MV-4-11 (cell line): ENCODE measurements at places on chromosomes 7 and 10.

GRCh38 chr10:26438534-26439341 lies 597 bp downstream of the APBB1IP start:
- DNase-seq, result peak; percentile 63

DNA sequence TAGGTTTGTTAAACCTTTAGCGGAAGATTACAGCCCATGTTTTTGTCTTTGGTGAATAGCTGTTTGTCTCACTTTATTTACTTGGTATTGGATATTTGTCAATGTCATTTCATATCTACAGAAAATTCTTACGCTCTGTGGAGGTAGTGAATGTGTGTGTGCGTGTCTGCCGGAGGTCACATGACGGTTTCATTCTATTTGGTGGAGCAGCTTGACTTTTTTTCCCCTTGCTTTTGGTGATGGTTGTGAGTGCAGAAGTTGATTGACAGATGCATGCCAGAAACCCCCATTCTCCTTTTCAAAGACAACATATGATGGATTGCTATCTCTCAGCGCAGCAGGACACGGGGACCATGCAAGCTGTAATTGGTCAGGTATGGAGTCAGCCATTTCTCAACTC lies at the start of gene POU6F2:
Gene POU6F2 (plus strand): TSS at position 225 of the 400 bp plus-strand sequence. CDS start 45 bp downstream, at position 270.
- DNase-seq, result no peak

DNA sequence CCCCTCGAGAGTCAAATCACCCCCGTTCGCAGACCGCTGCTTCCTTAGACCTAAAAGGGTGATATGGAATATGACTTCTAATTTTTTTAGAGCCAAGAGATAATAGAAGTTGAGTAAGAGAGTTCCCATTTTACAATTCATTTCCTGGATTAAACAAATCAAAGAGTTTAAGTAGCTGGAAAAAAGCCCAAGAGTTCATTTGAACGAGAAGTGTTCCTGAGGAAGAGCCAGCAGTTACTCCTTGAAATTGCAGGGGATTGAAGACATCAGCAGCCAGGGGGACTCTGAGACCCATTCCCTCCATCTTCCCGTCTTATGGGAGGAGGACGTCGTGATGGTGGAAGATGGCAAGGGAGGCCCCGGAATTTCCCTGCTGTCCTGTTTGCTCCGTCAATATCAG lies 277.0 kb downstream of the WDR11 start:
- DNase-seq, result no peak

- no peak for DNase-seq
These were observed 157.5 kb downstream of the TAX1BP1 start for GRCh38 chr7:27897441-27897847.

GRCh38 chr7:106057962-106058927 lies 53.9 kb downstream of the SYPL1 start:
- no peak for DNase-seq

- no peak for DNase-seq
These were observed 14.7 kb downstream of the ESYT2 start for GRCh38 chr7:158814637-158815036.

- no peak for DNase-seq
These were observed 60.0 kb downstream of the VTI1A start for GRCh38 chr10:112507046-112507445.

DNA sequence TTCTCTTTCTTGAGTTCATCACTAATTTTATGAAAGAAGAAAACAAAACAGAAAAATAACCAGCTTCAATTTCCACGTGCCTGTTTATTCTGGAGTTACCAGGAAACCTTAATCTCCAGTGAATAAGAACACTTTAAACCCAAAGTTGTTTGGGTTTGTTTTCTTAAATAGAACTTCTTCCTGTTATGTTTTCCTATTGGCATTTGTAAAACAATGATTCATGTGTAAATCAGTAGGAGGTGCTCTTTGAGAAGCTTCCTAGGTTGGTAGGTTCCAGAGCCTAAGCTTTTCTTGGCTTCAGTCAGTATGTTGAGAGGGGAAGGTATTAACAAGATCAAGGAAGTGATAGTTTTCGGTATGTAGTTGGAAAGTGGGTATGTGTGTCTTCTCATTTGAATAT lies 119.0 kb downstream of the BICC1 start:
- no peak for DNase-seq

GRCh38 chr7:137886746-137887145 lies 40.0 kb upstream of the DGKI start:
- DNase-seq, result no peak

DNA sequence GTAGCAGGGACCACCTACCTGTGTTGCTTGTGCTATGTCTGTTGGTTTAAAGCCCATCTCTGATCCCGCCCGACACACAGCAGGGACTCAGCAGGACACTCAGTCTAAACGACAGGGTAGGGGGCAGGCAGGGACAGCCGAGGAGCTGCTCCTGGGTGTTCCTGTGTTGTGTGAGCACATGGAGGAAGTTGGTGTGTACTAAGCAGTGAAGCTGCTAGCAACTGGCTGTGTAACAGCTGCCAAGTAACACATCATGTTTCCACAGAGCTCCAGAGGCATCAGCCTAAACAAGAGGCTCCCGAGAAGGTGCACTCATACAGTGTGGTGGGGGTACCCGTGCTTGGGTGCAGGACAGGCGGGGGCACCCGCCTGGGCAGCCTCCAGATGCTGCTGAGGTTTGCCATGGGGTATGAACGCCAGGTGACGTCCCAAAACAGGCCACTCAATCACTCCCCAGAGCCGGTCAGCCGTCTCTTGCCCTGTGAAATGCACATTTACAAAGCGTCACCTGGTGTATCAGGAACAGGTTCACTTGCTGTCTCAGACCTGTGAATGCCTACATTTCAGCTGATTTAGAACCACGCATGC lies 59.6 kb downstream of the PTPRN2 start:
- no peak for DNase-seq

DNA sequence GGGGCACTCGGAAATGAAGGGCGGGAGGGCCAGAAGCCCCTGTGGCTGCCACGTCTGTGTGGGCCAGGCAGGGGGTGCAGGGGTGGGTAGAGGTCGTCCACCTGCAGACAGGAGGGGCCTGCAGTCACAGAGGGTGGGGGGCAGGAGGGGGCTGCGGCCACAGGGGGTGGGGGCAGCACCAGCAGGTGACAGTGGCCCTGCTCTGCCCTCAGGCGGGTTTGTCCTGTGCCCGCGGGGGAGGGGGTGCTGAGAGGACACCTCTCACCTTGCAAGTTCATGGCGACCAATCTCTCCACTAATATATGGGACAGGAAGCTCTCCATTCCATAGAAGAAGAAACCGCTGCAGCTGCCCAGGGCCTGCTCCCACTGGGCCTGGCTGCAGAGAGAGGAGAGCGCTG lies 26.6 kb upstream of the NKX6-2 start:
- no peak for DNase-seq

- peak; percentile 13 for DNase-seq
These were observed 47.2 kb downstream of the MALSU1 start for GRCh38 chr7:23346316-23346715.

- DNase-seq, result no peak
These were observed 108.4 kb upstream of the ZWINT start for GRCh38 chr10:56469482-56469881.

DNA sequence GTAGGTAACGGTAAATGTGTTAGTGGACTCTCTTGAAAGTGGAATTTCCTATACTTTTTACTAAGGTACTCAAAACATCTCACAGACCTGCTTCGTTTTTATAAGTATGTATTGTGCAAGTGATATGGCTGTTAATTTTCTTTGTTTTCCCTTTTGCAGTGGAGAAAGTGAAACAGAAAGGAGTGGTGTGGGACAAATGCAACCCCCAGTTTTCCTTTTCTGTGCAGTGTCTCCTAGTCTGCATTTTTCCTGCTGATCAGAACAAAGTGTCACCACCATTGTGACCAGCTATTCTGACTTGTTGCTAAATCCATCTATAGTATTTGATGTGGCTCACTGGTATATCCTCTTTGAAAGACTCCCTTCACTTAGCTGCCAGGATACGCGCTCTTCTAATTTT lies 410.0 kb downstream of the EXOC4 start:
- DNase-seq, result no peak

DNA sequence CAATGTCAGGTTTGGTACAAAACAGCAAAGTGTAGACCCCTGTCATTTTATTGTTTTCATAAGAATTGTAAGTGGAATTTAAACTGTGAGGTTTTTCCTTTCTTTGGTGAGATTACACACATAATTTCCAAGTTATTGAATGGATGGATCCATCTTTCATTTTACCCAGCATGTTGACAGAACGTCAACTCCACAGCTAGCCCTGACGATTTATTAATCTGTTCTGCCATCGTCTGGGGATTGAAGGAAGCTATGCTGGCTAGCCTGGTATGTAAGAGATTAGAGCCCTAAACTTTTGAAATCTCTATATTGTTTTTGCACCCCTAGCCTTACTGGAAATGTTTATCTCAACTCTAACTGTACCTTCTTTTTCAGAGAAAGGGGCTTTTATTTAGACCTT lies 8.6 kb downstream of the WNT16 start:
- no peak for DNase-seq

GRCh38 chr10:83045731-83046130 lies 1093.6 kb upstream of the GHITM start:
- no peak for DNase-seq

GRCh38 chr7:155860840-155861479 lies 48.7 kb upstream of the SHH start:
- no peak for DNase-seq

GRCh38 chr7:149624006-149624405 lies 126.4 kb upstream of the ZNF746 start:
- DNase-seq, result no peak

DNA sequence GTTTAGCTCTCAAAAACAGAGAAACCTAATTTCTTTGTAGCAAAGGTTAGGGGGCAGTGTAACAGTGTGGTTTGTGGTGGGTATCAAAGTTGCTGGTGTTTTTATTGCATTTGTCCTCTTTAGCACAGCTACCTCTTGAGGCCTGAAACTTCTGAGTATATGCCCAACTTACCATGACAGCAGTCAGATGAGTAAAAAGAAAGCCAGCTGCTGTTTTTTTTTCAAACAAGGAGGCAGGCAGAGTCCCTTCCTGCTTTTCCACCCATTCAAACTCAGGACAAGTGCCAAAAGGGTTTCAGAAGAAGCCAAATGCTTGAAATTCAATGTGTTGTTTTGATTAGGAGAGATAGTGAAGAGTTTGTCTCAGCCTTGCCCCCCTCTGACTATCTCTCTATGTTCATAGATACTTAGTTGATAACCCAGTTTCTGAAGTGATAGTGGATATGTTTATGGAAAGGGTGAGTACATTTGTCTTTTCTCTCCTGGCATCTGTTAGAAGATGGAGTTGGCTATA lies 23.1 kb downstream of the GBF1 start:
- peak; percentile 3 for DNase-seq

- DNase-seq, result no peak
These were observed 777 bp downstream of the RUNDC3B start for GRCh38 chr7:87628780-87629569.

GRCh38 chr7:72362246-72362645 lies 49.9 kb downstream of the CALN1 start:
- DNase-seq, result no peak

- no peak for DNase-seq
These were observed 1.2 kb downstream of the DBF4 start for GRCh38 chr7:87877366-87878040.

GRCh38 chr10:128414568-128414967 lies 288.3 kb upstream of the MKI67 start:
- no peak for DNase-seq

DNA sequence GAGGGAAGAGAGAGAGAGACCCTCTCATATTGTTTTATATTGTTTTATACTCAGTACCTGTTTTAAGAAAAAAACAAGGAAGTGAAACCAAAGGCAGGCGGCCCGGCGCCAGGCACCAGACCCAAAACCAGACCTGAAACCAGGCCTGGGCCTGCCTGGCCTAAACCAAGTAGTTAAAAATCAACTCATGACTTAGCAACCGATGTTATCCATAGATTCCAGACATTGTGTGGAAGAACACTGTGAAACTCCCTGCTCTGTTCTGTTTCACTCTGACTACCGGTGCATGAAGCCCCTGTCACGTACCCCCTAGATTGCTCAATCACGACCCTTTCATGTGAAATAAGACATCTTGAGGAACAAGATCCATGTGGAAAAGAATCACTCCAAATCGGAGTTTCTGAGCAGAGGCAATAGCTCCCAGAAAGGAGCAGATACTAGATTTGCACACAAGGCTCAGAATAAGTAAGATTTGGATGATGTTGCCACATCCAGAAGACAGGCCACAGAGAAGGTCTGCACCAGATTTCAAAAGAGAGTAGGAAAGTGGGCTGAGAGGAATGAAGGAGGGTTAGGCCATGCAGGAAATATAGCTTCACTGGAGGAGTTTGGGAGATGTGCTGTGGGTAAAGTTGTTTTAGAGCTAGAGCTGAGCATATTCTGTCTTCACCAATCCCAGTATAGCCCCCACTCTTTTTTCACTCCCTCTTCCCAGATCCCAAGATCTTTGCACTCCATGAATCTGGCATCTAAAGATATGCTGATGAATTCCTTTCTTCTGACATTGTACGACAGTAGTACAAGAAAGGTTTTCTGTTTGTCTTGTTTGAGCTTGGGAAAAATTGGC lies 8.8 kb upstream of the ZNF248 start:
- DNase-seq, result peak; percentile 65

GRCh38 chr7:154795437-154795836 lies 207.5 kb downstream of the PAXIP1 start:
- DNase-seq, result no peak

DNA sequence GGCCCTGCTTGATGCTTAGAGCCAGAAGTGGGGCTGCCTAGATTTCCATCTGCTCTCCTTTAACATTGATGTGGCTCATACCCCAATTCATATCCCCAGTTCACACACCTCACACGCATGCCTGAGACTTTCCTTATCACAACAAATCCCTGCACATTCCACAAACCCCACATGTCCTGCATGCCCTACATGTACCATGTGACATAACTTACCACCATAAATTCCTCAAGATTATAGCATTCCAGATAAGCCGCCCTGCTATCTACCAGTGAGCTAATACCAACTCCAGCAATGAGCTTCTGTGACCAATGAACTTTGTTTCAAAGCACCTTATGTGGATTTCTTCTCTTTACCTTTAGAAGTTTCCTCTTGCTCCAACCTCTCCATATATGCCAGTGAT lies 104.7 kb upstream of the RAB11FIP2 start:
- DNase-seq, result no peak

GRCh38 chr7:38630720-38631673 lies at the start of gene AMPH:
Gene AMPH, minus strand, starts transcription at chr7:38631373. Its CDS starts 22 bp downstream, at chr7:38631351.
- no peak for DNase-seq

GRCh38 chr10:5360318-5360915 lies 4.3 kb upstream of the UCN3 start:
- DNase-seq, result no peak

DNA sequence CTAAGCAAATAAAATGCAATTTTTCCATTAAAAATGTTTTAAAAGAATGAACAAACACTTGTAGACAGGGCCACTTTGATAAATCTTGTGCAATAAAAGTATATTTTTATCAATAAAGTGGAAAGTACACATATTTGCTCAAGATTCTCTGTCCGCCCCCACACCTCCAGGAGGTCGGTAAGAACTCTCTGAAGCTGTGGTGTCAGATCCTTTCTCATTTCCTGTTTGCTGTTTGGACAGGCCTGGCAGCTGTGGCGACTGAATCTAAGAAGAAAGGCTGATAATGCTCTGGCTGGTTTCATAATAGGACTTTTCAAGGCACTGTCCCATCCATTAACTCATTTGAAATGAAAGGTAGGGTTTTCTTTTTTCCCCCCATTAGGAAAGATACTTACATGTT lies 15.3 kb upstream of the ASB4 start:
- peak; percentile 55 for DNase-seq

- DNase-seq, result peak; percentile 4
These were observed 160.9 kb upstream of the BMPER start for GRCh38 chr7:33744293-33745075.
